ENCODE measurements at places on chromosomes 3 and 15.

- DNase-seq: peak; percentile 97
Observed at GRCh38 chr15:38714309-38715072, 149.9 kb upstream of the RASGRP1 start.

- no peak for DNase-seq
Observed at GRCh38 chr3:16550305-16550675, 36.8 kb upstream of the RFTN1 start.

DNA sequence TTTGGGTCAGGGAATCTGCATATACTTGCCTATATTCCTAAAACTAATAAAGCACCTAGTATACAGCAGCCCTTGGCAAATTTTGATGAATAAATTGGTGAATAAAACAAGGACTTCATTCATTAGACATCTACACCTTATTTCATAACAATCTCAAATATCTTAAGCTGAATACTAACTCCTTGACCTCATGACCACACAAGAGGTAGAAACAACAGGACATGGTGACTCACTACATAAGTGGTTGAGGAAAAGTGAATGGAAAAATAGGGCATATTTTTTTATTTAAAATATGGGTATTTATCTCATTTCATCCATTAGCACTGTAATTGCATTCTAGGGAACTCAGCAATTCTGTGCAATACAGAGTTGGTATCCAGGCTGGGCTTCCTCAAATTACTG, 7.8 kb upstream of the STAC start:
- peak; percentile 71 for DNase-seq

GRCh38 chr15:88623061-88623460, 1.9 kb downstream of the AEN start:
- peak; percentile 62 for DNase-seq

DNA sequence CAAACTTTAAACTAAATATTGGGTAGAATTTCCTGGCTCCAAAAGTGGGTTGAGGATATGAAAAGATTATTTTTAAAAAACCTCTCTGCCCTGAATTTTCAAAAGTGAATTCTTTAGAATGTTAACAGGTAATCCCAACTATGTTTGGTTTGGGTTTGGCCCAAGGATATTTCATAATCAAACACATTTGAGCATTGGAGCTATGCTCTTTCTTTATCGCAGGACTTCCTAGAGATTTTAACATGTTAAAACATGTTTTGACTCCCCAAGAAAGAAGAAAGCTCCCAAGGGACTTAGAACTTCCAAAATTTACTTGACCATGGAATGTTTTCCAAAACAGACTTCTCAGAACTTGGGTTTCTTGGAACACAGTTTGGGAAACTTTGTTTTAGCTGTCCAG, 75.6 kb upstream of the SYNPR start:
- no peak for DNase-seq

- DNase-seq: no peak
Observed at GRCh38 chr3:156685752-156686151, 11.4 kb downstream of the TIPARP start.

Measured in choroid plexus epithelial cell (primary cell).